ENCODE measurements at places on chromosomes 4 and X.

- no peak for DNase-seq
Measured at GRCh38 chr4:83542225-83542624, 6.3 kb downstream of the GPAT3 start.

- no peak for DNase-seq
Measured at GRCh38 chrX:111133389-111133788, 37.4 kb downstream of the PAK3 start.

DNA sequence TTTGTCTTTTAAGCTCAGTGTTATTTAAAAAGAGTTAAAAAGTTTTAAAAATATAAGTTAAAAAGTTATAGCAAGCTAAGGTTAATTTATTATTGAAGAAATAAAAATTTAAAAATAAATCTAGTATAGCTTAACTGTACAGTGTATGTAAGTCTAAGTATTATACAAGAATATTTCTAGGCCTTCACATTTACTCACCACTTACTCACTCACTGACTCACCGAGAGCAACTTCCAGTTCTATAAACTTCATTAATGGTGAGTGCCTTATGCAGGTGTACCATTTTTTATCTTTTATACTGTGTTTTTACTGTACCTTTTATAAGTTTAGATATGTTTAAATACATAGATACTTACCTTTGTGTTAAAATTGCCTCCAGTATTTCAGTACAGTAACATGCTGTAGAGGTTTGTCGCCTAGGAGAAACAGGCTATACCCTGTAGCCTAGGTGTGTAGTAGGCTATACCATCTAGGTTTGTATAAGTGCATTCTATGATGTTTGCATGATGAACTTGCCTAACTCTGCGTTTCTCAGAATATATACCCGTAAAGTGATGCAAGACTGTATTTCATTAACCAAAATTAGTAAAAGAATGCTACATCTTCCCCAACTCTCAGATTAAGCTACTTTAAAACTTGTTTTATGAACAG lies 202.9 kb downstream of the CFAP299 start:
- DNase-seq = no peak

GRCh38 chr4:5488413-5488812 lies 219.9 kb downstream of the EVC2 start:
- DNase-seq = no peak

DNA sequence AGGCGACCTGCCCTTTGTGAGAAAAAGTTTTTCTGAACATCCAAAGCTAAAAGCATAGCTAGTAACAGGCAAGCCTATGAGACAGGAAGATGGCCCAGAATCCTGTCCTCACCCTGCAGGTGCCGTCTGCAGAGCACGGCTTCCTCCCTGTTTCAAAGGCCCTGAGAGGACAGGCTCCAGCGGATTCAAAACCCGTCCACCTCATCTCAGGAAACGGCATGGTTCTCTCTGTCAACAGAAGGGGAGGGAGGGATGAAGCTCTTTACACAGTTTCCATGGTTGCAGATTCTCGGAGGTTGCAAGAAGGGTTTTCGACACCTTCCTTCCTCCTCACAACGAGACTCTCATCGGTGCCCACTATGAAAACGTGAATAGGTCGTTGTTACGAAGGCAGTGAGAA lies 8.3 kb downstream of the PPP2R3B start:
- DNase-seq = no peak

DNA sequence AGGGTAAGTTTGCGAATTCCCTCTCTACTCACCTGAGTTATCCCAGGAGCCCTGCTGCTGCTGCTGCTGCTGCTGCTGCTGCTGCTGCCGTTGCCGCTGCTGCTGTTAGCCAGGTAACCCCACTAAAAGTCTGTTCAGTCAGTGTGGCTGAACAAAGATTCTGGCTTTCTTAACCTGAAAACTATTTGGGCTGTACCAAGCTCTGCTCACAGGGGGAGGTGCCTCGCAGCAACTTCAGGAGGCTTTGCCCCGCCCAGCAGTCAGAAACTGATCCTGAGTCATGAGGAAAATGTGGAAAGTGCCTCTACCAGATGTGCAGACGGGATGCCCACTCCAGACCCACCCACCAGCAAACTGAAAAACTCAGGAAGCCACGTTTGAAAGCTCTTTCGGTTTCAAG lies at the start of gene CAPN6:
Gene CAPN6 (minus strand): TSS at position 145 of the 400 bp plus-strand sequence. CDS start 6,547 bp downstream, outside the sequence.
- no peak for DNase-seq

DNA sequence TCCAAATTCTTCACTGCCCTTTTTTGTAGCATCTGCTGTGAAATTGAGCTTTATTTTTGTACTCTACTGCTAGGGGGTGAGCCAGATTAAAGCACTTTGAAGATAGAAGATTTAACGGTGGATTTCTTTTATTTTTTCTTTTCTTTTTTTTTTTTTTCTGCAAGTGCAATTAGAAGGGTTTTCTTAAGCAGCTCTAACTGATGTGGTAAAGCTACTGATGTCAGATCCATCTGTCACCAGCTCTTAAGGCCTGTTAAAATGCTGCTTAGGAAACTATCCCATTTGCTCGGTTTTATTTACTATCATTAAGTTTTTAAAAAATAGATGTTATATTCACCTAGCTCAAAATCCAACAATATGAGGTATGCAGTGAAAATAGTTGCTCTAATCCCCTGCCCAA lies 7.1 kb downstream of the NDUFA1 start:
- DNase-seq = no peak

- no peak for DNase-seq
Measured at GRCh38 chr4:32768664-32769389, 2048.7 kb downstream of the PCDH7 start.

DNA sequence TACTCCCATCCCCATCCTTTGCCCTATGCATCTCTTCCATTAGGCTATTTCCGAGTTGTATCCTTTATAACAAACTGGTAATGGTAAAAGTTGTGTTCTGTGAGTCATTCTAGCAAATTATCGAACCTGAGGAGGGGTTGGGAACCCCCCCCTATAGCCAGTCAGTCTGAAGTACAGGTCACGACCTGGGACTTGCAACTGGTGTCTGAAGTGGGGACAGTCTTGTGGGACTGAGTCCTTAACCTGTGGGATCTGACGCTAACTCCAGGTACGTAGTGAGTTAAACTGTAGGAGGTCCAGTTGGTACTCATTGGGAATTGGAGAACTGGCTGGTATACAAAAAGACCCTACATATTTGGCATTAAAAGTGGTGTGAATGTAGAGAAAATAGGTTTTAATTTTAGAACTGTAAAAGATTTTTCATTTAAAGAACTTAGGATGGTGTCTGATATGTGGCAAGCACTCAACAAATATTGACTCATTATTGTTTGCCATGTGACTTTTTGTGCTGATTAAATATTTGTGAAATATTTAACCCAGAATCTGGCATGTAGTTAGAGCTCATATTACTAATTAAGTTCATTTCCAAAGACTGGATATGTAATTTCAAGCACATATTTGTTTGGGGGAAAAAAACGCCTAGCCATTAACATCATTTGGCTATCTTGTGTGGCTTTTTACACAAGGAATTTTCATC lies 50.7 kb downstream of the CHST7 start:
- no peak for DNase-seq

- DNase-seq = peak; percentile 78
Measured at GRCh38 chr4:47031011-47031678, at the start of gene GABRB1. Gene GABRB1 (plus strand): TSS chr4:47031567.

GRCh38 chr4:3017504-3017903 lies 54.1 kb downstream of the GRK4 start:
- DNase-seq = no peak

- DNase-seq = no peak
Measured at GRCh38 chr4:112057470-112057869, 87.8 kb upstream of the FAM241A start.

- no peak for DNase-seq
Measured at GRCh38 chr4:164224871-164225270, 529.1 kb upstream of the SMIM31 start.

DNA sequence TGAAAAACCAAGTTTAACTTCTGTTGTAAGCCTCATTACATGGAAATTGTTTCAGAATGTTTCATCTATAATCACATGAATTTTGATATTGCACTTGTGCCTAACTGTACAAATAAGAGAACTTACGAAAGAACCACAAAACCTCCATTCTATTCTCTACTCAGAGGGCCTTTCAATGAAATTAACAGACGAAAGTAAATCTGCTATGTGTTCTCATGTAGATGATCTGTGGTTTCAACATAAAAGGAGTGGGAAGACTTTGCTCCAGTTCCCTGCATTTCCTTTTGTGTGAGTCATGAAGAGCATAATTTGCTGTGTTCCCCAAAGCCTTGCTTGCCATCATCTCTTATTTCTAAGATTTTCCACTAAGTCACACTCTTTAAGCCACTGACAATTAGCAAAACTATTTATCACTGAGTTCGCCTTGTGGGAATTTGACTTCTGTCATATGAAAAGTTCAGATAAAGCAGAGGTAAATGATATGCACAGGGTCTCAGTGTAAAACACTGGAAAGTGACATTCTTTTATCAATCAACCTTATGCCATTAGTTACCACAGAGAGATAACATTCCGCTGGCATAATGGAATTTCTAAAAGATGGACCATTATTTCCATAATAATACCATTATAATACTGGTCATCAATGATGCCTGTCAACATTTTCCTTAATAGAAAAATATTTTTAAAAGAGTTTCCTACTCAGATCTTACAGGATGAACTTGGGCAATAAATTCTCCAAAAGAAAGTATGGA lies 329.8 kb downstream of the NR3C2 start:
- DNase-seq = no peak

DNA sequence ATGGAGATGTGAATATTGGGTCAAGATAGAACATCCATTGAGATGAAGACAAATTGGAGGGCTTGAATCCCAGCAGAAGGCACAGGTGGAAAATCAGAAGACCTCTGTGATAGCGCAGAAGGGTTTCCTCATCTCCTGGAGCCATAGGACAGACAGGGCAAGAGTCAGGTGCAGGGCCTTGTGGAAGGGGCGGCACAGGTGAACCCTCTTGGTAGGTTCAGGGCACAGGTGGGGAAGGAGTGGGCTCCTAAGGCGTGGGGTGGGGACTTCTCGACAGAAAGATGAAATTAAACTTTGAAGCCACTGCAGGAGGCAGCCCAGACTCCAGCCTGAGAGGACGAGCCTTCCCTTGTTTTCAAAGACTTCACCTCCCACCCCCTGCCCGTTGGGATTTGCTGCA lies 9.3 kb upstream of the RGS12 start:
- DNase-seq = no peak

GRCh38 chr4:69497076-69497475 lies 1.4 kb upstream of the UGT2B4 start:
- DNase-seq = no peak

DNA sequence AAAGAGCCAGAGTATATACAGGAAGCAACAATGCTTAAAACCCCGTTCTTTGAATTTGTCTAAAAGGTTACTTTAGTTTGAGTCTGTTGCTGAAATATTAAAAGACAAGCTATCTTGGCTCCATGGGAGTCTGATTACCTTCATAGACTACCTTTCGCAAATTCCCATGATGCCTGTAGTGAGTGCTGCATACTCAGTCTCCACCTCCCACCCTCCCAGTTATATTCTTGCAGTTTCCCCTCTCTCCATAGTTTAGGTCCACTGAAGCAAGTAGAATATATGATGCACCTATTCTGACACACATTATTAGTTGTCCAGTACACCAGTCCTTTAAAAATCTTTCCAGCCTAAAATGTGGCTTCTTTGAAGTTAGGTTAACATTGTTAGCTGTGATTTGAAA lies 2.4 kb downstream of the CNKSR2 start:
- no peak for DNase-seq

DNA sequence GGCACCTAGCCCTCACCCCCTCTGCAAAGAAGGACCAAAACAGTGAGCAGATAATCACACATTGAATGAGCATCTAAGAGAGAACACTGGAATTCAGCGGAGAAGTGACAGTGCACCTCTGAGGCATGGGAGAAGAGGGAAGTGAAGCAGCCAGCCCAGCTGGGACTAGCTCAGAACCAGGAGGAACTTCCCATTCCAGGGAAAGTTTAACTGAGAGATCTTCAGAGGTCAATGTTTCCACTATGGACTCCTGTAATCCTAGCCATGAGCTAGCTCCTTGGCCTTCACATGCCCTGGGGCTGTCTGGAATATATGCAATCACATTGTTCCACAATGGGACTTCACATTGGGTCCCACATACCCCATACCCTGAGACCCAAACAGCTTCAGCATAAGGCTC lies 24.4 kb downstream of the TLR6 start:
- no peak for DNase-seq

DNA sequence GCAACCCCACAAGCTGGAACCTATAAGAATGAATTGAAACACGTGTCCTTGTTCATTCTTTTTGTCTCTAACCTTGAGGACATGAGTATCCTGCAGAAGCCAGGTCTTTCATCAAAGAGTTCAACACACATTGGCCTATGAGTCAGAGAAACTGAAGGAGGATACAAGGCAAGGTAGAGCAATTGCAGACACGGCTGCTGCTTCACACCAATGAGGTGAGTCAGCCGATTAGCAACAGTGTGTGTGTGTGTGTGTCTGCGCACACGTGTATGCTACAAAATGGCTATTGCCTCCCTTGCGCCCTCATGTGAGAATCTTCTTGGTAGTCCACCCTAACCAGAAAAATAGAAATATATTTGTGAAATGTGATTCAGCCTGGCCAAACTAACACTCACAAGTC lies 1477.7 kb upstream of the IGFBP7 start:
- no peak for DNase-seq

- no peak for DNase-seq
Measured at GRCh38 chr4:159268607-159269006, 165.7 kb downstream of the RAPGEF2 start.

- no peak for DNase-seq
Measured at GRCh38 chr4:103171006-103171405, 27.1 kb downstream of the CENPE start.

- peak; percentile 67 for DNase-seq
Measured at GRCh38 chr4:15779306-15779705, 1.2 kb downstream of the CD38 start.

- DNase-seq = peak; percentile 46
Measured at GRCh38 chrX:12997906-12998687, 23.2 kb downstream of the TMSB4X start.

- DNase-seq = no peak
Measured at GRCh38 chrX:24981030-24981429, 34.7 kb downstream of the ARX start.

DNA sequence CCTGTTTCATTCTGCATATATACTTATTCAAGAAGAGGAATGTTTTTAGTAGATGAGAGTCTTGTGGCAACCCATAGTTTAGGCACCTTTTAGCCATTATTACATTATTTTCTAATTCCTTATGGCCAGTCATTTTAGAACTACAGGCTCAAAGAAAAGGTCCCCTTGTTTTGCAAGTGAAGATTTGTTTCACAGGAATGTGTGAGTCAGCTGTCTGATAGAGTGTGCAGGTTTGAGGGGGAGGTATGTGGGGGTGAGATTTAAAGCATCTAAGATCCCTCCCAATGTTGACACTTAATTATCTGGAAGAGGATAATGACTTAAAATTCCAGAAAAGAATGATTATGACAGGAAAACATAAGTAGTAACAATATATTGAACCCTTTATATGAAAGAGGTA lies 495.6 kb downstream of the KCNIP4 start:
- DNase-seq = no peak

- DNase-seq = no peak
Measured at GRCh38 chr4:123783921-123784320, 387.3 kb downstream of the SPRY1 start.

DNA sequence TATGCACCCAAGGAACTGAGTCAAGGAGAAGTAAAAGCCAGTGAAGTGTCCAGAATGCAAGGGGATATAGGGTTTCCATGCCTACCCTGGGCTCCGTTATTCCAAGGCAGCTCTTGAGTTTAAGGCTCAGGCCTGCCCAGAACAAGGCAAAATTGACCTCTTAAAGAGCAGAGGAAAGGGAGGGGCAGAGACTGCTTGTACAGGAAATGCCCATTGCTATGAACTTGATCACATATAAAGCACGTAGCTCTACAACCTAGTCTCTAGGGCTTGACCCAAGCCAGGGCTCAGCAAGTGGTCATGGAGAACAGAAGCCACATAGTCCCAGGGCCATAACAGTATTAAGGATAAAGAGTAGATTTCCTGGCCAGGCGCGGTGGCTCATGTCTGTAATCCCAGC lies 58.2 kb upstream of the MSN start:
- DNase-seq = no peak

Measured in head of caudate nucleus (tissue), 42 donors.